ENCODE measurements at places on chromosomes 4 and X.

DNA sequence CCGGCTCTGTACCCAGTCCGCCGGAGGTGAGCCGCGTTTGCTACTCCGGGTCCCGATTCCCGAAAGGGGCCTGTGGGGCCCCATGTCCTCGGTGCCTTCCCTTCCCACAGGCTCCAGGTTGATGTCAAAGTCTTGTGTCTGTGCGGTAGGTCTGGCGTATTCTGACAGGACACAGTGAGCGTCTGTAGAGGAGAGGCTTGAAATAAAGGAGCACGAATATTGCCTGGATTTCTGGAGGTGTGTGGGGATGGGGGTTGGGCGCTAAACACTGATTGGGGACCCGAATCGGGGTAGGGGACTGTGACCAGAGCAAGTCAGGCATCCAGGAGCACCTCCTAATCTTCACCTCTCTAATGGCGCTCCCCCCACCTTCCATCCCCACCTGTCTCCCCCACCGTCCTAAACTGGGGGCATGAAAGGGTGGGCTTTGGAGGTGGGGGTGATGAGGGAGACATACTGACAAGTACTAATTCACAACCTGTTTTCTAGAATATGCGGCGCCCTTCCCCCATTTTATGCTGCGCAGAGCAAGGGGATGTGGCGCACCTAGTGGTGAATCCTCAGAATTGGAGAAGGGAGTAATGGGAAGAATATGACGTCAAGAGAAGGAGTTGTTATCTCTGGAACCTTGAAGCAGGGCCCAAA lies 855 bp downstream of the GPRASP2 start:
- DNase-seq: peak; percentile 68

DNA sequence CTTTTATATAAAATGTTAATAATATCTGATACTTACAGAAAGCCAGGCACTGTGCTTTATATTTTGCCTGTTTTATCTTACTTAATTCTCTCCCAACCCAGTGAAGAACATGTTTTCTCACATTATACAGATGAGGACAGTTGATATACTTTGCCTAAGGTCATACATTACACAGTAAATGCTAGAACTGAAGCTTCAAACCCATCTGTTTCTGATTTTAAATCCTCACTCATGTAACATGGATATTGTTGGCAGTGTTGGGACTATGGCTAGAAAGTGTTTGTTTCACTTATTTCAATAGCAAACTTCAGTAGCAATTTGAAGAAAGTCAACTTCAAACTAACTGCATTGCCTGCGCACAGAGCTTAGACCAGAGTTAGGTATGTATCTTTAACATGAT lies 57.4 kb downstream of the RAPGEF2 start:
- no peak for DNase-seq

GRCh38 chrX:1140236-1140681 lies 72.2 kb downstream of the CRLF2 start:
- DNase-seq: no peak

DNA sequence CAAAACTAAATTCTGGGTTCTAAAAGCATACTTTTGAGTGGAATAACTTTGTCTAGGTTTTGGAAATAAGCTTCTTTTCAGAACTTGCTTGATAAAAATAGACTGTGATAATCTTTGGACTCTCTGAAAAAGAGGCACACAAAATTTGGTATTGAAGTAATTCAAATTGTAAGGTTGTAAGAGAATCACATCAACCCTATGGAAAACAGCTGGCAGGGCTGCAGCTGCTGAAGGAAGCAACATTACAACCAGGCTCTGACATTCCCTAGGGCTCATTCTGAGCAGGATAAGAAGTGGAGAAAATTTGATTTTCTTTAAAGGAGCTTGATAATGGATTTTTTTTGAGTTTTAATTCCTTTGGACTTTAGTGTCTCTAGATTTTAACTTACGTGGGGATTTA lies 147.6 kb downstream of the FSTL5 start:
- no peak for DNase-seq

DNA sequence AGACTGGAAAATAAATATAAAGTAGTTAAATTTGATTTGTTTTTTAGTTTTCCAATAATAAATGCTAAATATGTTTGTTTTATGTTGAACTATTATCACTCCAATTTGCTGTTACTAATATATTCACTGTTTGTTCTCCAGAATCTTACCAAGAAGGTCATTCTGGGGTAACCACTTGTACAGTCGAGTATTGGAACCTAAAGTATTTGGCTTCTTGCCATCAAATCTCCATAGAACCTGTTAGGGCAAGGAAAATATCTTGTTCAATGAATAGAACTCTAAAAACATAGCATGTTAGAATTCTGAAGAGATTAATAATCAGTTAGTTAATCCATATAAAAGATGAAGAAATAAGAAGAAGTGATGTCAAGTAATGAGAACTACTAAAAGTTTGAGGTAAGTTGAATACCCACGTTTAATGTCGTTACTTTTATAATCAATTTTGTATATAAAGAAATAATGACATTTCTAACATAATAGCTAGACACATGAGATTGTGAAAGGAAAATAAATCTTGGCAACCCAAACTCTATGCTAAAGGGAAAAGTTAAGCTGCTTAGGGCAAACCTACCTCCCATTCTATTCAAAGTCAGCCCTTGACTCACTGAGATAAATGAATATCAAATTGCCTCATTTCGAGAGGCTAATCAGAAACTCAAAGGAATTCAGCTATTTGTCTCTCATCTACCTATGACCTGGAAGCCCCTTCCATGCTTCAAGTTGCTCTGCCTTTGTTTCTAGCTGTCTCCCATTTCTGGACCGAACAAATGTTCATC lies 15.3 kb downstream of the UGT2B15 start:
- no peak for DNase-seq
